ENCODE measurements at places on chromosomes 16 and 17. TPM values are rescaled to one million over a fixed set of nuclear protein-coding genes. Genes with fewer than 3 reads are reported as not detected.

GRCh38 chr16:80993307-80993706 lies 13.4 kb downstream of the CMC2 start:
- peak; percentile 78 for DNase-seq

GRCh38 chr17:61296058-61296457 lies 103.6 kb upstream of the TBX2 start:
- no peak for DNase-seq

MYO15A gene
- 0.18 TPM for total RNA-seq

USP31 gene
- total RNA-seq: 50.6 TPM

CDR2L gene
- 40.7 TPM for total RNA-seq

- no peak for DNase-seq
Measured at GRCh38 chr16:90031931-90032673, 12.8 kb upstream of the DBNDD1 start.

ABCC11 gene
- total RNA-seq: 0.29 TPM

NACA2 gene
- not detected for total RNA-seq

DNA sequence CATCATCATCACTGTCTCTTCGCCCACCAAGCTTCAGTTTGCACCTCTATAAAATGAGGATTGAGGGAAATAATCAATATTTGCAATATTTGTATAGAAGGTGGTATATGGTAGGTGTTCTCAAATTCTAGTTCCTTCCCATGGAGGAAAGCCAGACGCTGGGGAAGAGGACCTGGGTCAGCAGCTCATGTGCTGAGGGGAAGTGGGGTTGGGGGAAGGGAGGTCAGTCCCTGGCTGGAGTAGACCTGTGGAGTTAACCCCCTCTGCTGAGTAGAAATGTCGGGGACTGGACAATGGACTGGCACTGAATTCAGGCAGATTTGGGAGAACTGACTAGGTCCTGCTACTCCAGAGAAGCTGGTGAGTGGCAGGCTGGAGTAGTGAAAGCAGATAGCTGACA lies 12.8 kb upstream of the ITGB3 start:
- DNase-seq: no peak

CA5A gene
- total RNA-seq: not detected

UTS2R gene
- not detected for total RNA-seq

GRCh38 chr17:8695241-8695640 lies 49.4 kb downstream of the CCDC42 start:
- DNase-seq: no peak

DNA sequence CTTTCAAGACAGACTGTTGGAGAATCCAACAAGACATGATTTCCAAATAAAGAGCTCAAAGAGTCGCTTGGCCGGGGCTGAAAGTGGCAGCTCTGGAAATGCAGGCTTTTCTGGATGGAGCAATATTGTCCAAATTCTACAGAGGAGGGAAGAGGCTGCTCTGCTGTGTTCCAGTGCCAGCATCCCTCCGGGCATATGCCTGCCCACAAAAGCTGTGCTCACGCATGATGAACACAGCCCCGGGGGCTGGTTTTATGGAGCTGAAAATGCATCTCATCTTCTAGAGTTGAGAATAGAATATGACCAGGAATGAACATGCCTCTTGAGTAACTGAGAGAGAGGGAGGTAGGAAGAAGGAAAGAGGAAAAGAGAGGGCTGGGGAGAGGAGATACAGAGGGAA lies 74.7 kb upstream of the TOX3 start:
- no peak for DNase-seq

DNA sequence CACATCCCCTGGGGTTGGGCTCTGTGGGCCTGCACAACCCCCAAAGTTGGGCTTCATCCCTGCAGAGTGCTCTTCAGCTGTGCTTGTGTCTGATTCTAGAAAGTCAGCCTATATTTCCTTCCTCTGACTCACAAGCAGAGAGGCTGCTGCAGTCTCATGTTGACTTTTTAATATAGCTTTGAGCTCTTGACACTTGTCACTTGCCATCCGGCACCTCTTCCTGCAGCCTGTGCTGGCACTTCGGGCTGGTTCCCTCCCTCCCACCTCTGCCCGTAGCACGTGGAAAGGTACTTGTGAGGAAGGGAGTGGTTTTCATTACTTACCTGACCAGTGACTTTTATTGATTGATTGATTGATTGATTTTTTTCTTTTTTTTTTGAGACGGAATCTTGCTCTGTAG lies 19.0 kb upstream of the JPT2 start:
- DNase-seq: no peak

DNA sequence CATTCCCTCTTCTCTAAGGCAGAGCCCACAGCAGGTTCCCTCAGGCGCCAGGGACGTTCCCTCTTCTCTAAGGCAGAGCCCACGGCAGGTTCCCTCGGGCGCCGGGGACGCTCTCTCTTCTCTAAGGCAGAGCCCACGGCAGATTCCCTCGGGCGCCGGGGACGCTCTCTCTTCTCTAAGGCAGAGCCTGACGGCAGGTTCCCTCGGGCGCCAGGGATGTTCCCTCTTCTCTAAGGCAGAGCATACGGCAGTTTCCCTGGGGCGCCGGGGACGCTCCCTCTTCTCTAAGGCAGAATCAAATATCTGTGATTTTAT lies 24.3 kb downstream of the ACSF3 start:
- DNase-seq: no peak

AOC3 gene
- total RNA-seq: 0.82 TPM

CALB2 gene
- total RNA-seq: not detected

- no peak for DNase-seq
Measured at GRCh38 chr17:77365584-77366186, 224.9 kb downstream of the SEC14L1 start.

- DNase-seq: no peak
Measured at GRCh38 chr17:30219833-30220232, 15.7 kb downstream of the SLC6A4 start.

GRCh38 chr17:82375359-82376041 lies 3.9 kb downstream of the UTS2R start:
- no peak for DNase-seq

GRCh38 chr16:77514500-77515220 lies 79.8 kb upstream of the ADAMTS18 start:
- no peak for DNase-seq

- DNase-seq: no peak
Measured at GRCh38 chr17:56602292-56603130, 9.0 kb downstream of the NOG start.

AANAT gene
- total RNA-seq: not detected

DNA sequence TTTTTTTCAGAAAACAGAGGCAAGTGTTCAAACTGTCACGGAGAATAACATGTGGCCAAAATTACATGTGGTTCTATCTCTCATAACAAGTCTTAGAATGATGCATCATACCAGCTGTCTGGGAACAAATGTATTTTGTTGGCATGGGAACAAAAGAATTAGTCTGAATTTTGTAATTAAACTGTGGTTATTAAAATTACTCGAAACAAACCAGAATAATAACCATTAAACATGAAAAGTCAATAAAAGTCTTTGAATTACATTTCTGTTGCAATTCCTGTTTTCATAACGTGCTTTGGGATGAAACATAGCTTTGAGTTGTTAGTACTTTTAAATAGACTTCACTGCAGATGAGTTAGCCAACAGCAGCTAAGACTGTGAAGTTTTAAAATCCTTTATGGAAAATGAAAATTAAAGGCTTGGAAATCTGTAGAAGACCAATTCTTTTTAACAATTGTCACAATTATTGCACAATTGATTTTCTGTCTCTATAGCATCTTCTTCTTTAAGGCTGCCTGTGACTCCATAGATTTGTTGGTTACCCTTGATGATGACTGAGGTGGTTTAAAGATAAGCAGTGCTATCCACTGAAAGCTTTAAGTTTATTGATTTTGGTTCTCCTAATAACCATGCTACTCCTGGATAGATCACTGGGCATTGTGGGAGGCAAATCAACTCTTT lies 117.9 kb upstream of the AXIN2 start:
- DNase-seq: no peak

DNA sequence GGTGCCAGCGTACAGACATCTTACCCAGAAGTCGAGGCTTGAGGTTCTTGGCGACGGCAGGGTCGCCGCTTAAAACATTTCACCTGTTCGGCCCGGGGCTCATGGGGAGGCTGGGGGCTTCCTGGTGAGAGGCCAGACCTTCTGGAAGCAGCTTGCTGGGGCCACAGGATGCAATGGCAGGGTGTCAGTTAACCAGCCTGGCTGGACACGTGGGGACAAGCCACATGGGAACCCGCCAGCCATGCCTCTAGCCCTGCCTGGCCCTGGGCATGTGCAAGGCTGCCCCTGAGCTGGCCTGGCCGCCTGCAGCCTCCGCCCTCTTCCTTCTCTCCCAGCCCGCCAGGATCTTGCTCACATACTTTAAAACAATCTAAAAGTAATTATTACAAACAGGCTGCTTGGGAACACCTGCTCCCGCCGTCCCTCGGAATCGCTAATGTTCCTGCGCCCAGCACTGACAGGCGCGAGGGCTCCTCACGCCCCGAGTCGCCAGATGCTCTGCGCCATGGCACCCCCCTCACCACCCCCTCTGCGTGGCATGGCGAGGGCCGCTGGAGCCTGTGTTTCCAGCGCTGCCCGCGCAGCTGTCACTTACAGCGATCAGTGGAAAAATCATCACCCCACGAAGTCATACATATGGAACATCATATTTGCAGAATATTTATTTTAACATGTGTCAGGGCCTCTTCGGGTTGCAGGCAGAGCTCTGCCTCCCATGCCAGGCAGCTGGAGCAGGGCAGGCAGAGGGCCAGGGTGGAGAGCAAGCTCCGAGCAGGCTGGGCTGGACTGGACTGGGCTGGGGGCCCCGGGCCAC lies 188.7 kb upstream of the GSE1 start:
- DNase-seq: no peak

- DNase-seq: no peak
Measured at GRCh38 chr17:45170280-45170930, 8.7 kb downstream of the HEXIM2 start.

PRSS21 gene
- not detected for total RNA-seq

DNA sequence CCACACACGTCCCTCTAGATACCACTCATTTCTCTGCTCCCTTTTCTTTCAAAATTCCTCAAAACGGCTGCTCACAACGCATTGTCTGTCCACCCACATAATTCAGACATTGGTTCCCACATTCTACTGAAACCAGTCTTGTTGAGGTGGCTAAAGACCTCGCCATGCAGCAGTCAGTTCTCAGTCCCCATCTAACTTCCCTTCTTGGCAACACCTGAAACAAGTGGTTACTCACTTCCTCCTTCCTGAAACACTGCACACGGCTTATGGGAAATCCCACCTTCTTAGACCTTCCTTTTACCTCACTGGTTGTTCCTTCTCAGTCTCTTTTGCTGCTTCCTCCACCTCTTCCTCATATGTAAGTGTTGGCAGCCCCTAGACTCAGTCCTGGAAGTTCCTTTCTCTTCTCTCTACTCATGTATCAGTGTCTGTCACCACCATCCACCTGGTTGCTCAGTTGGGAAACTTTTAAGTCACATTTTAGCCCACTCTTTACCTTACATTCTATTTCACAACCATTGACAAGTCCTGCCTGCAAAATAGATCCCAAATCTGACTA lies 277.1 kb downstream of the CEP112 start:
- DNase-seq: peak; percentile 34

PRR29 gene
- 2.0 TPM for total RNA-seq

DNA sequence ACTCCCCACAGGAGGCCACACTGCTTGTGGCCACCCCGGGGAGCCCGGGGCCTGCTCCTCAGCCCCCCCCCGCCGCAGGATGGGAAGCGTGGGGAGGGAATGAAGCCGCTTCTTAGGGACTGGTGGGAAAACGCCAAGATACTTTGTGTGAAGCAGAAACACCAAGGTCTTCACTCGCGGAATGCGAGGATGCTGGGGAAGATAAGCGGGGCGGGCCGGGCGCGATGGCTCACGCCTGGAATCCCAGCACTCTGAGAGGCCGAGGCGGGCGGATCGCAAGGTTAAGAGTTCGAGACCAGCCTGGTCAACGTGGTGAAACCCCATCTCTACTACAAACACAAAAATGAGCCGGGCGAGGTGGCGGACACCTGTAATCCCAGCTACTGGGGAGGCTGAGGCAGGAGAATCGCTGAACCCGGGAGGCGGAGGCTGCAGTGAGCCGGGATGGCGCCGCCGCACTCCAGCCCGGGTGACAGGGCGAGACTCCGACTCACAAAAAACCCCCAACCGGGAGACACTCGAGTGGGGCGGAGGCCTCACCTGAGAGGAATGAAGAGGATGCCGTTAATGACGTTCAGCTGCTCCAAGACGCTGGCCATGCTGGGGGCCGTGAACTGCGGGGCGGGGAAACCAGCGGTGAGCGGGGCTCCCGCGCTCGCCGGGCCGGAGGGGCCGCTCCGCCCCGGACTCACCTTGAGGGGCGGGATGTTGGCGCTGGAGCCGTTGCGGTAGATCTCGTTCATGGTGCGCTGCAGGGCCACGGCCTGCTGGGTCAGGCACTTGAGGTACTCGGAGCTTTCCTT lies 20.3 kb downstream of the CLUH start:
- DNase-seq: no peak

SPATA22 gene
- not detected for total RNA-seq

- no peak for DNase-seq
Measured at GRCh38 chr17:73609758-73610157, 34.5 kb downstream of the SDK2 start.

- no peak for DNase-seq
Measured at GRCh38 chr16:57479976-57480753, 6.1 kb downstream of the DOK4 start.

GRCh38 chr17:14699574-14700185 lies 398.8 kb downstream of the HS3ST3B1 start:
- no peak for DNase-seq

- no peak for DNase-seq
Measured at GRCh38 chr16:30115238-30115637, 1.9 kb upstream of the GDPD3 start.

- no peak for DNase-seq
Measured at GRCh38 chr16:2009164-2009711, 383 bp downstream of the ZNF598 start.

DNA sequence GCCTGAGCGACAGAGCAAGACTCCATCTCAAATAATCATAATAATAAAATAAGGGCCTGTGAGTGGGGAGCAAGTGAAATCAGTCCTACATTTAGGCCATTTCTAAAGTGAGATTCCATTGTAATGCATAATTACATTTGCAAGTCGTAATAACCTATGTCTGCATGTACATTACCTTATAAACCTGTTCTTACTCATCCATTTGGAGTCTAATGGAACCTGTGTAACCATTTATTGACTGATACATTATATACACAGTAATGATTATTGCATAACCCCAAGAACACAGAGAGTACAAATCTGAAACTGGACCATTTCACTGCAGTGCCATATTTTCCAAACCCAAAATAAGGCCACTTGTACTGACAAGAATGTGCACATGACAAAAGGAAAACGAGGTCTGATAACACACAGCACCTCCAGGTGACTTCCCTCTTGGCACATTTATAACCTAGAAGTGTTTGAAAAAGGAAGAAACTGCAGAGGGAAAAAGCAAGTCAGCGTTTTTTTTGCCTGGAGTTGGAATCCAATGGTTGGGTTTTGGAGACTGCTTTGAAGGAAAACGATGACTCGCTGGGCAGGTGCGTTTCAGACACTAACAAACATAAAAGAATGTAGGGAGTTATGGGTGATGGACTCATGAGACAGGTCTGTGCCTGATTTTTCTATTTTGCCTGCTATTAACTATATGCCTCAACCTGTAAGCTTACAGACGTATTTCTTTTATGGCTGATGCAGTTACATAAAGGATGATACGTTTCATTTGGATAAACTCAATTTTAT lies 63.6 kb upstream of the KIFC3 start:
- no peak for DNase-seq

C17orf78 gene
- not detected for total RNA-seq

GRCh38 chr17:17080181-17080631 lies 37.9 kb downstream of the MPRIP start:
- no peak for DNase-seq
